ENCODE measurements at places on chromosomes 6 and 20. TPM values are rescaled to one million over a fixed set of nuclear protein-coding genes. Genes with fewer than 3 reads are reported as not detected.

WFDC9 gene
- not detected for total RNA-seq

GRCh38 chr20:46562373-46563169 is 12.1 kb upstream of the OCSTAMP start:
- peak; percentile 45 for DNase-seq

DNA sequence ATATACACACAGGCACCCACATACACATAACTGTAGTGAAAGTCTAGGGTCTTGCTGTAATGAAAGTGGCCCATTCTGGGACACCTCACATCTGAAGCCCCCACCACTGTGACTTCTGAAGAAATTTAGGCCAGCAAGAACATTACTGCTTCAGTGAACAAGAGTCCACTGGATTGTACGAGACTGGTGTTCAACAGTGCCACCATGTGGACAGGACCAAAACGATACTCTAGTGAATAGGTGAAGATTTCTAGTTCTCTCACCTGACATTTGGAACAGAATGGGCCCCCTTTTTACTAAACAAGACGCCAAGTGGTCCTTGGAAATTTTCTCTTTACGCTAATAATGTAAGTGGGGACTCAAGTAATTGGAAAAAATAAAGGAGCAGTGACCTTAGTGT is 156.9 kb downstream of the MAFB start:
- no peak for DNase-seq

DNA sequence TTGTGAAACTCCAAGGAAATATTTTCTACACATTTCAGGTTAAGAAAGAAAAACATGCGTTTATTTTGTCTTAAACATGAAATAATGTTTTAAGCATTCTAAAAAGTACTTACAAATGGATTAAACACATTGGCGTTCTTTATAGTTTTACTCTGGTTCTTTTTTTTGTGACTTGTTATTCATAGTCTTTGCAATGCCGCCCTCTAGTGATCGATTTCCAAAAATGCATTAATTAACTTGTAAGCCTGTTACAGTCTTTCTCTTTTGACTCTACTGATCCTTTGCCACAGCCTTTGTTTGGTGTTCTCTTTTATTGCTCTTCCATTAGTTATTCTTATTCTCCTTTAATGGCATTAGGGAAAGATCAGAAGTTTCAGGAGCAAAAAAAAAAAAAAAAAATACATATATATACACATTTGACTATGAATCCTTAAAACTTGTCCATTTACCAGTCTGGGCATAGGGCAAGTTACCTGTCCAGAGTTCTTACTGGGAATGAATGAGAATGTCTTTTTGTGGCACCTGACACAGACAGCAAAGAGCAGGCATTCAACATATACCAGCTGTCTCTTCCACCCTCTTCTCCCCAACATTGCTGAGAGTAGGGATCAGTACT is 59.9 kb downstream of the MACROD2 start:
- DNase-seq = peak; percentile 55
